Ascending aorta (tissue), 2 donors: ENCODE measurements at places on chromosomes 3 and 15.

GRCh38 chr15:97234851-97235610 lies 725.5 kb upstream of the ARRDC4 start:
- no peak overlapping the region for H3K27ac ChIP-seq
- no peak for DNase-seq
- no peaks in the 10 kb centered on the region for H3K27me3 ChIP-seq
- H3K36me3 ChIP-seq: no peaks in the 10 kb centered on the region

DNA sequence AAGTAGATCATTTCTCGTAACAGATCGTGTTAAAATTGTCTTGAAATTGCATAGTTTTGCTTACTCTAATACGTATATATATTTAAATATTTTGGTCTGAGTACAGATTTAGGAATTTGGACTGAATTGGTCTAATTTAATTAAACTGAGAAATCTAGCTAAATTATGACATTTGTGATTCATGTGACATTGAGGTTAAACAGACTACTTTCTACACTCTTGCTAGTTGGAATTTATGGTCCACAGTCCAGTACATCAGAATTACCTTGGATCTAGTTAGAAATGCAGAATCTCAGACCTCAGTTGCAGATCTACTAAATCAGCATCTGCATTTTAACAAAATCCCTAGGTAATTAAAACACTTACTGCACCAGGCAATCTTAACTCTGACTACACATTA lies 609.7 kb upstream of the GOLIM4 start:
- no peak overlapping the region for H3K27ac ChIP-seq
- no peaks in the 10 kb centered on the region for H3K27me3 ChIP-seq
- no peaks in the 10 kb centered on the region for H3K36me3 ChIP-seq

DNA sequence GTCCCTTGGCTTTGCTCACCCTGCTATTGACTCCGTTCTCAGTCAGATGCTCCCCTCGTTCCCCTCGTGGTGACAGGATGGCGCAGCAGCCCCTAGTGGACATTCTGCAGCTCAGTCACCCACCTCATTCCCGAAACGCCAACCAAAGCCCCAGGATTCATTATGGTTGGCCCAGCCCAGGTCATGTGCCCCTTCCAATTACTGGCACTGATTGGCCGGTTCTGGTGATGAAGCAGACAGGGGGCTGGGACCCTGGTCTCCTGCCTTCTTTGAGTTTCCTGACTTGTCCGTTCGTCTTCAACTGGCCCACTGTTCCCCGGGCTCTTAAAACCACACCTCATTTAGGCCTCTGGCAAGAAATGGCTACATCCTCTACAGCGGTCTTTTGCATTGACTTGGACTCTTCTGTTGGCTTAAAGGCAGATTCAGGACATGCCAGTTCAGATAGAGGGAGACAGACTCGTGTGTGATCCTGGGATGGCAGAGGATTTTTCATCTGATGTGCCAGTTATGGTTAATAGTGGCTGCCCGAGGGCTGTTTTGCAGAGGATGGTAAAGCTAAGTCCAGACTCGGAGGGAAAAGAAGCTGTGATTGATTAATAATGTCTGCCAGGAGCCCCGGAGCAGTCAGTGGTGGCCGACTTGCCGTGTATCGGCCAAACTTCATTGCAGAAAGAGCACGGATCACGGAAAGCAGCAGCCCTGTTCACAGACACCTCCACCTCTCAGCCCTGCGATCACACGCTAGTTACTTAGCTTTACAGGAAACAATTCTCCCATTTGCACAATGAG lies 37.8 kb downstream of the LSM3 start:
- H3K4me1 ChIP-seq: no peaks in the 10 kb centered on the region
- no peaks in the 10 kb centered on the region for H3K36me3 ChIP-seq
- H3K27me3 ChIP-seq: no peaks in the 10 kb centered on the region
- peak overlapping the region; percentile 69 for H3K27ac ChIP-seq
- DNase-seq: no peak

DNA sequence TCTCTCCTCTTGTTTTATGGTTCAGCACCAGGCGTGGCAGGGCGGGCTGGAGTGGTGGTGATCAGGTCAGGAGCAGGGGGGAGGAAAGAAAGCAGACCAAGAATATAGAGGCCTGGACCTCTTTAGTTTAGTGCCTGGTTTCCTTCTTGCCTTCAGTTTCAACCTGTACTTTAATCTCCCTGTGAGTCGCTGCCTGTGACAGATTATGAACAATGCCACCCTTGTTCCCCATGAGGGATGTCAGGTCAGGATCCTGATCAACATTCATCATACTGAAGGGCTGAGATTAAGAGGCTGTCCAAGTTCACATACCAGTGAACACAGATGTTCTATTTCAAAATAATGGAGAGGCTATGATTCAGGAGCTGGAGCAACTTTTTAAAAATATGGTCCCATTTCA lies 11.4 kb downstream of the ENTPD3 start:
- no peaks in the 10 kb centered on the region for H3K4me1 ChIP-seq
- DNase-seq: no peak
- H3K4me3 ChIP-seq: no peak overlapping the region
- no peak overlapping the region for H3K27ac ChIP-seq
- H3K36me3 ChIP-seq: no peaks in the 10 kb centered on the region

GRCh38 chr15:84855136-84855535 lies 29.3 kb upstream of the SLC28A1 start:
- no peak for DNase-seq
- H3K36me3 ChIP-seq: peaks cover 41% of the 10 kb centered on the region
- H3K4me1 ChIP-seq: no peaks in the 10 kb centered on the region
- no peak overlapping the region for H3K27ac ChIP-seq
- no peak overlapping the region for H3K4me3 ChIP-seq

DNA sequence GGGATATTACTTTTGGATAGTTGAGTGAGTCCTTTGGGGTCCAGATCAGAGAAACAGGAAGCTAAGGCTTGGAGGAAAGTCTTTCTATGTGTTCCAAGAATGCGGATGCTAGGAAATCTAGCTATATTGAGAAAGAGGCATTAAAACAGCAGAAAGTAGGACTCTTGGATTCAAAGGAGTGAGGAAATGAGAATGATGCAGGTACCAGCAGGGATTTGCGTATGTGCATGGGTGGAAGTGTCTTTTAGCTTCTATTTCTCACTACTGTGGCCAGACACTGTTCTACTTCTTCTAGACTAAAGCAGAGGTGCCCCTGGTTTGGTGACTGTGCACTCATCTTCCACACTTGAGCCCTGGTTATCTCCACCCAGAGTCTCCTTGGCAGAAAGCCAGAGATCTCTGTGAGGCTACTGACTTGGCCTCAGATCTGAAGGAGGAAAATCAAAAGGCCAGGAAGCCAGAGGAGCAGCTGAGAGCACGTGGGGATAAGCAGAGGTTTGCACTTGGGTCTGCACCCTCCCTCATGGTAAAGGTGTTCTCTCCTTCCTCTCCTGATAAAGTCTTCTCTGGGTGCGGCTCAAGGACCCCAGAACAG lies 44.3 kb downstream of the ATP2B2 start:
- no peak overlapping the region for H3K4me3 ChIP-seq
- H3K4me1 ChIP-seq: no peaks in the 10 kb centered on the region

- peak; percentile 66 for DNase-seq
- H3K4me3 ChIP-seq: peak overlapping the region; percentile 41
- H3K4me1 ChIP-seq: peaks cover 8% of the 10 kb centered on the region
- no peaks in the 10 kb centered on the region for H3K27me3 ChIP-seq
- no peaks in the 10 kb centered on the region for H3K36me3 ChIP-seq
Measured at GRCh38 chr3:107598926-107599771, 76.4 kb downstream of the BBX start.

DNA sequence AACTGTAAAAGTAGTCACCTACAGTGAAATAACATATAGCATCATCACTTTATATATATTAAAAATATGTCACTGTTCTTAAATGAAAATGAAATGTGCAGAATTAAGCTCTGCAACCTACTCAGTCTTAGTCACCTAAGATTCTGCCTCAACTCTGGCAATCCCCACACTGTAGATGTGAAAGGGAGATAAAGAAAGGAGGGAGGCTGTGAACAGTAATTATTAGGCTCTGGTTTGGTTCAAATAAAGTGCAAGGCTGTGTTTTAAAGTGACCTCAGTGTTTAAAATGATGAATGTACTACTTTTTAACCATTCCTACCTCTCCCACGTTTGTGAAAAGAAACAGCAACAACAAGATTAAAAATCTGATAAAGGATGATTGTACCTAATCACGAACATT lies 72.2 kb downstream of the ATP8B4 start:
- H3K4me1 ChIP-seq: no peaks in the 10 kb centered on the region
- H3K27ac ChIP-seq: no peak overlapping the region
- no peak overlapping the region for H3K4me3 ChIP-seq
- no peaks in the 10 kb centered on the region for H3K36me3 ChIP-seq
- H3K27me3 ChIP-seq: no peaks in the 10 kb centered on the region

DNA sequence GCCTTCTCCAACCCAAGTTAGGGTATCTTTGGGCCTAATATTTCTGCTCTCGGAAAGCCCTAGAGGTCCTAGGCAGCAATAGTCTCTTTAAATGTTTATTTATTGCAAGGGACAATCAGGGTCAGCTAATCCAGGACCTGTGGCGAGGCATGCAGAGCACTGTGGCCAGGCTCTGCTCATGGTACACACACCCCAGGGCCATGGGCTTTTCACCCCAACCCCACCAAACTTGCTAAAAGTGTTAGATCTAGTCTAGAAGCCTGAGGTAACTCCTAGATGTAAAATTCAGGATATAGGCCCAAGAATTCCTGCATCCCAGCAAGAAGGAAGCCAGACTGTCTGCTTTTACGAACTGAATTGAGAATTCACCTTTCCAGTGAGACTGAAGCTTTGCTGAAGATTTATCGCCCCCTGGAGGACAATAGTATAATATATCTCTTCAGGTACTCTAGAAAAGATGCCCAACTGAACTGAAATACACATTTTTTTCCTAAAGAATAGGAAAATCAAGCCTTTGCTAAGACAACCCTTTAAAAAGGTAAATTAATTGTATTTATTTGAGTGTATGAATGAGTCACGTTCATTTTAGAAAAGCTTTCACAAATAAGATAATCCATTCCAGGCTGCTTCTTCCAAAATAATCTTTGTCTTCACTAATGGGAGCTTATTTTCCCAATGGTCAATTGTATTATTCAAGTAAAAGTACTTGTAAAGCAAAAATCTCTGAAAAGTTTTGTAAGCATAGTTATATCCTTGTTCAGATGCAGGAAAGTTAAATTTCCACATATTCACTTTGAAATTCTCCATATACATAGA lies 89.8 kb downstream of the LRRC3B start:
- H3K36me3 ChIP-seq: no peaks in the 10 kb centered on the region
- H3K27ac ChIP-seq: no peak overlapping the region
- H3K27me3 ChIP-seq: no peaks in the 10 kb centered on the region
- no peak for DNase-seq
- no peak overlapping the region for H3K4me3 ChIP-seq

GRCh38 chr3:173796890-173797289 lies 399.3 kb downstream of the NLGN1 start:
- no peaks in the 10 kb centered on the region for H3K4me1 ChIP-seq
- no peaks in the 10 kb centered on the region for H3K36me3 ChIP-seq
- H3K27me3 ChIP-seq: no peaks in the 10 kb centered on the region
